Stimulated activated effector memory CD8-positive, alpha-beta T cell treated with anti-CD3 and anti-CD28 coated beads, Interleukin-12 subunit alpha, Interleukin-12 subunit beta, amount 100 ng/mL, for 72 hours (primary cell): ENCODE measurements at places on chromosomes 6 and 20.

DNA sequence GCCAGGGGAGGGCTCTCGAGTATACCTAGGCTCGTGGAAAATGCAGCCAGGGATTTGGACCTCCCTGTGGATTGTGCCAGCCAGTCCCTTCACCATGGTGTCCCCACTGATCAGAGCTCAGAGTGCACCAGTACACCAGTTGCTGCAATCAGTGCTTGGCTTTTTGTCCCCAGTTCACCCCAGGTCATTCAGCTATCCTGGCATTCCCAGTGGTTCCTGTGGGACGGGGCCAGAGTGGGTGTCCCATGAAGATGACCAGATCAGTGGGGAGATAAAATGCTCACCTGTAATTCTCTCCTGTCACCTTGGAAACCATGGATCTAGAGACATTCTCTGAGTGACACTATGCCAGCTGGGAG, 23.8 kb downstream of the MAS1 start:
- DNase-seq = no peak

DNA sequence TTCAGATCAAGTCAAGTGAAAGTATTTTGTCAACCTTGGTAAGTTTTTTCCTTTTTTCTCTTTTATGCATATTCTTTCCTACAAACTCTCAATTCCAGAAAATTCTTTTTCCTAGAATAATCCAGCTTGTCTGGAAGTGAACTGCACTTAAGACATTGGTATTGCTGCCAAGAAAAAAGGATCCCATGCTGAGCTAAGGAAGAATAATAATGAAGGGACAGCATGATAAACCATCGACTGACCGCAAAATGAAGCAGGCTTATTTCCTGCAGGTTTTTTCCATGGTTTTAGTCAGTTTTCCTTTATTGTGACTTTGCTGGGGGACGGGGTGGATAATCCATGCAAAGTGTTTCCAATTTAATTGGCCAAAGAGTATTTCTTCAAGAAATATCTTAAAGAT, 857.6 kb upstream of the SLC35B3 start:
- DNase-seq = no peak

GRCh38 chr6:87721311-87721710, 19.3 kb upstream of the AKIRIN2 start:
- no peak for DNase-seq

GRCh38 chr6:33329058-33329457, 11.5 kb upstream of the ZBTB22 start:
- no peak for DNase-seq

- DNase-seq = no peak
Measured at GRCh38 chr20:14700639-14700960, 363.2 kb upstream of the FLRT3 start.

GRCh38 chr6:70957284-70957617, 391 bp upstream of the B3GAT2 start:
- no peak for DNase-seq
